ENCODE measurements at places on chromosomes 7 and 10. TPM values are rescaled to one million over a fixed set of nuclear protein-coding genes. Genes with fewer than 3 reads are reported as not detected.

MTERF1 gene
- total RNA-seq = 12.8 TPM

MEIG1 gene
- 0.43 TPM for total RNA-seq

NUTM2B gene
- total RNA-seq = 0.19 TPM

NXPH1 gene
- not detected for total RNA-seq

FBXO24 gene
- total RNA-seq = 0.35 TPM

SLC26A5 gene
- total RNA-seq = not detected

VAX1 gene
- 1.2 TPM for total RNA-seq

SORBS1 gene
- 0.68 TPM for total RNA-seq

GPR15LG gene
- total RNA-seq = not detected

MBL2 gene
- not detected for total RNA-seq

ACSM6 gene
- not detected for total RNA-seq

OPN4 gene
- not detected for total RNA-seq

SPDYE2 gene
- not detected for total RNA-seq

SEMA4G gene
- 7.4 TPM for total RNA-seq

CISD1 gene
- total RNA-seq = 56.3 TPM

PDE1C gene
- 2.5 TPM for total RNA-seq

CELF2 gene
- total RNA-seq = 0.02 TPM

VENTX gene
- total RNA-seq = 0.02 TPM

TSPAN33 gene
- total RNA-seq = 6.2 TPM

LZTS2 gene
- 41.3 TPM for total RNA-seq

NODAL gene
- not detected for total RNA-seq

CASP2 gene
- total RNA-seq = 19.3 TPM

PTPN20 gene
- total RNA-seq = 3.9 TPM

DRGX gene
- not detected for total RNA-seq

SLC39A12 gene
- total RNA-seq = not detected

ASZ1 gene
- not detected for total RNA-seq

ITPRID1 gene
- total RNA-seq = not detected

TDRD1 gene
- total RNA-seq = not detected

CLDN12 gene
- total RNA-seq = 38.0 TPM

ABCB1 gene
- total RNA-seq = 0.08 TPM

RBAK gene
- 7.1 TPM for total RNA-seq

FXYD4 gene
- total RNA-seq = not detected

SLC16A12 gene
- 0.45 TPM for total RNA-seq

RAB11FIP2 gene
- 12.2 TPM for total RNA-seq
